Activated CD8-positive, alpha-beta T cell treated with anti-CD3 and anti-CD28 coated beads for 36 hours (primary cell): ENCODE measurements at places on chromosomes 1 and 21. TPM values are rescaled to one million over a fixed set of nuclear protein-coding genes. Genes with fewer than 3 reads are reported as not detected.

The VANGL2 gene
- 0.16 TPM for total RNA-seq

The GSTM5 gene
- 0.50 TPM for total RNA-seq

The SPRR2E gene
- not detected for total RNA-seq

The KCNK2 gene
- total RNA-seq: not detected

The CNTN2 gene
- total RNA-seq: not detected

The REN gene
- total RNA-seq: not detected

The AMIGO1 gene
- 1.3 TPM for total RNA-seq

The DDAH1 gene
- total RNA-seq: 0.07 TPM

The NGF gene
- not detected for total RNA-seq

The GART gene
- total RNA-seq: 232 TPM

The AMPD1 gene
- total RNA-seq: not detected

DNA sequence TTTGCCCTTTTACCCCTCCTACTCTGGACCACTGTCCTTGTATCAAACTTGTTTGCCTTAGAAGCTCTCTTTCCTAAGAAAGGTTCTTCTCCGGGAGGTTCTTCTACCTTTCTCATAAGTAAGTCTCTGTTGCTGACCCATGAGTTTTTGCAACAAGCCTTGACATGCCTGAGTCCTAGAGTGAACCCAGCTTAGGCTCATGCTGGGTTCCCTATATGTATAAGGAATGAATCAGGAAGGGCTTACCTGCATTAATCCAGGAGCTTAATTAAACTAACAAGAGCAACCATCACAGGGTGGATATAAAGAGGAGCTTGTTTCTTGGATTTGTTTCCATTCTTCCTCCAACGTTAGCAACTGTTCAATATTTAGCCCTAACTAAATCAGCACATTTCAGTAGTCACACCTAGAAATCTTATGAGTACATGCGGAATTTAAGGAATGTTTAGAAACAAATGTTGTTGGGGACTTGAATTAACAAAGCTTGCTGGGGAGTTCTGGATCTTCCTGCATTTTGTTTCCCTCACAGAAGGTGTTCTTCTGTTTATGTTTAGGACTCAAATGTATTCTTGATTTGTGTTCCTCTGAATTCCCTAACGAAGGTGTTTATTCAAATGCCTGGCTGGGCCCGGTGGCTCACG is 64.3 kb upstream of the RAB3GAP2 start:
- peaks cover 3% of the 10 kb centered on the region for H3K27me3 ChIP-seq
- H3K4me3 ChIP-seq: no peak overlapping the region
- no peaks in the 10 kb centered on the region for H3K36me3 ChIP-seq
- H3K4me1 ChIP-seq: no peaks in the 10 kb centered on the region

DNA sequence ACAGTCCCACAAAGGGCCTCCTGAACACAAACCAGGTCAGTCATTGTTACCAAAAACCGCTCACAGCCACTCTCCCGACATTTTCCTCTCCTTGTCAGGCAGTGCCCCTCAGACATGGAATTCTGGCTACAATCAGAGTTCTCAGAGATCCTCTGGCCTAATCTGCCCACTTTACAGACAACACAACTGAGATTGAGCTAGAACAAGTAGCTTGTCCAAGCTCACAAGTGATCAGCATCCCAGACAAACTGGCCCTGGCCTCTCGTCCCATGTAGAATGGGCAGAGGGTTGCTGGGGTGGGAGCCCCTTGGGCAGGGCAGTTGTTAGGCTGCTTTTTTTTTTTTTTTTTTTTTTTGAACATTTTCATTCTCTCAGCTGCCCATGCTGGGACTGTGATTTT is 57.2 kb downstream of the KCNN3 start:
- no peaks in the 10 kb centered on the region for H3K36me3 ChIP-seq
- no peaks in the 10 kb centered on the region for H3K27me3 ChIP-seq
- H3K4me1 ChIP-seq: peaks cover 18% of the 10 kb centered on the region
- DNase-seq: no peak
- no peak overlapping the region for H3K27ac ChIP-seq

DNA sequence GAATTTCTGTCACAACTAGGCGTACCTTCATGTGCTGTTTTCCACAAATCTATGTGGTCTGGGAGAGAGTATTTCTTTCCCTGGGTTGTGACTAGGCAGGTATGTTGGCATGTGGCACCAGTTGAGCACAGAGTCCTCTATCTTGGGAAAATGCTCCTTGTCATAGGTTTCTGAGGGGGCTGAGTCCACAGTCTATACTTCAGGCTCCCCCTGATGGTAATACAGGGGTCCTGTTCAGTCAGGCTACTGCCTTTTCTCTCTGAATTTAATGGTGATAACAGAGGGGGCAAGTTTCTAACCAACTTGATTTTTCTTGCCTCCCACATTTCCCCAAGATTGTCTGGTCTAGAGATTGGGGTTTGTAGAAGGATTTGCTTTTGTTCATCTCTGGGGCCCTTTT is 35.8 kb downstream of the VANGL1 start:
- no peaks in the 10 kb centered on the region for H3K27me3 ChIP-seq
- H3K4me1 ChIP-seq: no peaks in the 10 kb centered on the region
- H3K36me3 ChIP-seq: no peaks in the 10 kb centered on the region
- no peak overlapping the region for H3K4me3 ChIP-seq
- no peak for DNase-seq

- no peak for DNase-seq
- H3K27me3 ChIP-seq: no peaks in the 10 kb centered on the region
- H3K4me3 ChIP-seq: no peak overlapping the region
- H3K4me1 ChIP-seq: no peaks in the 10 kb centered on the region
- no peaks in the 10 kb centered on the region for H3K36me3 ChIP-seq
- no peak overlapping the region for H3K27ac ChIP-seq
Measured at GRCh38 chr1:47388030-47388890, 27.8 kb upstream of the FOXE3 start.

DNA sequence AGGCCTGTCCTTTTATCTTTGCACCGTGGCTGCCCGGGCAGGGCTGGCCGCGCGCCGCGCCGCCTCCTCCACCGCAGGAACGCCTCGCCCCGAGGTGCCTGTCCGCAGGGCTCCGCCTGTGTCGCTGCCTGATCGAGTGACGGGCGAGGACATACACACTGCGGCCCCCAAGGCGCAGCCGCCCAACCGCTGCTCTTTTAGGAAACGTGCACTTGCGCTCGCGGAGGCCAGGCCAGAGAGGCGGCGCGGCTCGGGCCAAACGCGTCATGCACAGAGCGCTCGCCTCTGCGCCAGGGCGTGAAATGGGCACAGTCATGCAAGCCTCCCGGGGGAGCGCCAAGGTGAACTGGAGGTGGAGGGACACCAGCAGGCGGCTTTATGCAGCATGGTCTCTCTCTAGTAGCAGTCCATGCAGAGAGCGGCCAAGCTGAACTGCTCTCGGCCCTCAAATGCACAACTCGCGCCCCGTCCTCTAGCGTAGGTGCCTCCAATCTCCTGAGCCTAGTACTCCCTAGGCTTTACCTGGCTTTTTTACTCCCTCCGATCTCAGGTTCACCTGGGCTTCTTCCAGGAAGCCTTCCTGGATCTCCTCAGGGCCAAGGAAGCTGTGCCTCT is 12.9 kb downstream of the TRABD2B start:
- no peak overlapping the region for H3K27ac ChIP-seq
- peaks cover 3% of the 10 kb centered on the region for H3K4me1 ChIP-seq

DNA sequence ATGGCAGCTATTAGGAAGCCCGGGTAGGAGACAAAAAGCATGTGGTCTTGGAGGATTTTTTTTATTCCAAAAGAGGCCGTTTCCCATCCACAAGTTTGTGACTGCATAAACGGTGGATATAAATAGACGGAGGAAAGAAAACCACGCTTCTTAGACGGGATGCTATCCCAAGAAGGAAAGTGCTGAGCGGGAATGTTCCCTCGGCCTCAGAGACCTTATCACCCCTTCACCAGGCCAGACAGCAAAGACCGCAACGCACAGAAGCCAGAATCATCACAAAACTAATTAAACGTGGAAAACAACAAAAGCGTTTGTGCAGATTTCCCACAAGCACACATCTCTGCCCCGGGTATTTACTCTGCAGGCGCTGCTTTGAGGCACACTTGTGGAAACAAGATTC is 43.2 kb downstream of the HLCS start:
- DNase-seq: no peak
- H3K4me1 ChIP-seq: peaks cover 18% of the 10 kb centered on the region
- peaks cover 5% of the 10 kb centered on the region for H3K36me3 ChIP-seq
- peak overlapping the region; percentile 72 for H3K27ac ChIP-seq

- peaks cover 50% of the 10 kb centered on the region for H3K27me3 ChIP-seq
- peaks cover 2% of the 10 kb centered on the region for H3K4me1 ChIP-seq
- no peak overlapping the region for H3K4me3 ChIP-seq
- H3K36me3 ChIP-seq: no peaks in the 10 kb centered on the region
- H3K27ac ChIP-seq: no peak overlapping the region
Measured at GRCh38 chr1:28813931-28814465, 2.0 kb downstream of the OPRD1 start.

GRCh38 chr1:1120866-1121591 is 5.1 kb upstream of the C1orf159 start:
- peaks cover 7% of the 10 kb centered on the region for H3K27me3 ChIP-seq
- DNase-seq: no peak
- no peak overlapping the region for H3K27ac ChIP-seq
- H3K36me3 ChIP-seq: no peaks in the 10 kb centered on the region
- H3K4me1 ChIP-seq: peaks cover 16% of the 10 kb centered on the region

DNA sequence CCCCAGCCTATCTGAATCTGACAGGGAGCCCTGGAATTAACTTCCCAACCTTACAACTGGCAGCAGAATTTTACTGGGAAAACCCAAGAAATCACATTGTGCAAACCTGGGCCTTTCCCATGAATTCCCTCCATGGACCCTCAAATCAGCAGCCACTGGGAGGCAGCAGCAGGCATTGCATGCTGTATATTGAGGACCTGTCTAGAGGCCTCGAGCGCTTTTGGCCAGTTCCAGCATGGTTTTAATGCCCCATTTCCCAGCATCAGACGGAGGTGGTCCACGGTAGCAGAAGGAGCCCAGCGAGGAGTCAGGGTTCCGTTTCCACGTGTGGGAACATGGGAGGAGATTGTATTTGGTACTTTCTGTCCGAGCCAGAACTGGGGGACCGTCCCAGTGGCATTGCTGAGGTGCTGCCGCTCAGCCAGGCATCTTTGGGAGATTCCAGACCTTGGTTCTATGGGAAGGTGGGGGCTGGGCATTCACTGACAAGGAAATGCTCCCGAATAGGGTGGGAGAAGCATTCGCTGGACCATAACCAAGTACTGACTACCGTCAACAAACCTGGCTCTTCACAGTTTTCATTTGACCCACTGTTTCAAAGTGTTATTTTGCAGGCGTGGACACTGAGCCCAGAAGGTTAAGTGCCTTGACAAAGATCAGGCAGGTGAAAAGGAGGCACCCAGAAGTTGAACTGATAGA is 15.9 kb downstream of the BMP8A start:
- peaks cover 10% of the 10 kb centered on the region for H3K4me1 ChIP-seq
- H3K36me3 ChIP-seq: no peaks in the 10 kb centered on the region
- DNase-seq: no peak
- no peak overlapping the region for H3K27ac ChIP-seq
- H3K27me3 ChIP-seq: peaks cover 3% of the 10 kb centered on the region

DNA sequence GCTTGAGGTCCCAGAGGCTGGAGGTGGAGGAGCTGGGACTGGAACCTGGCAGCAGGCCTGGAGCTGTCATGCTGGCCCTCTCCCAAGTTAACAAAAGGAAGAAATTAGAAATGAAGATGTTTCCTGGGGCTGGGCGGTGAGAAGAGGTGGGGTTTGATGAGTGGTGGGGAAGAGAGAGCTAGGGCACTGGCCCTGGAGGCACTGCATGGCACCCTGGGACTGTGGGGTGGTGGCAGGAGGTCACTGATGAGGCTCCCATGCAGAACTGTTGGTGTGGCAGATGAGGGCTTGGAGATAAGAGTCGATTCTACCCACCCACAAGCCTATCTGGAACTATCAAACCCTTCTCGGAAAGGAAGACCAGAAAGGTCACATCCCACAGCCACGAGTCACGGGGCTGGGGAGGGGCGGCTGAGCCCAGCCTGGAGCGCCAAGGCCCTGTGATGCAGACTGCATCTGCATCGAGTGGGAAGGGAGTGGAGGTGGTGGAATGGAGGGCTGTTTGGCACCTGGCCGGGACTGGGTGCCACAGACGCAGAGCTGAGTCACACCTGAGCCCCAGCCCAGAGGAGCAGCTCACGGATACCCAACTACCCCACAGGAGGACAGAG is 29.4 kb downstream of the MRPL37 start:
- peaks cover 31% of the 10 kb centered on the region for H3K4me1 ChIP-seq
- peak overlapping the region; percentile 69 for H3K27ac ChIP-seq
- peak; percentile 58 for DNase-seq

- H3K4me1 ChIP-seq: peaks cover 7% of the 10 kb centered on the region
- no peak for DNase-seq
- no peaks in the 10 kb centered on the region for H3K27me3 ChIP-seq
- H3K27ac ChIP-seq: no peak overlapping the region
Measured at GRCh38 chr1:93253516-93253915, 73.0 kb downstream of the CCDC18 start.

DNA sequence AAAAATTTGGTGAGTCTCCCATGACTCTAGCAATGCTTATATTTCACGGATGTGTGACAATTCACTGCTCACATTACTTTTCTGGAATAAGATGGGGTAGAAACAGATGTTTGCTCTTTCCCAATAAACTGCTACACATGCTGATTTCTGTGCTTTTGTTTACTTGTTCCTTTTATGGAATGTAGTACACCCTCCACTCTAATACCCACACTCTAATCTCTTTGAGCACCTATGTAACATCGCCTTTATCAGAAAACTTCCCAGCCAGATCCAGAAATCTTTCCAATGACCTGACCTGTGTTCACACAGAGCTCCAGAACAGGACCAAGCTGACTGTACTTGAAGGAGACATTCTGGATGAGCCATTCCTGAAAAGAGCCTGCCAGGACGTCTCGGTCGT is 4.2 kb downstream of the HSD3B2 start:
- DNase-seq: no peak
- no peak overlapping the region for H3K4me3 ChIP-seq
- H3K36me3 ChIP-seq: no peaks in the 10 kb centered on the region
- H3K4me1 ChIP-seq: no peaks in the 10 kb centered on the region
- H3K27ac ChIP-seq: no peak overlapping the region

DNA sequence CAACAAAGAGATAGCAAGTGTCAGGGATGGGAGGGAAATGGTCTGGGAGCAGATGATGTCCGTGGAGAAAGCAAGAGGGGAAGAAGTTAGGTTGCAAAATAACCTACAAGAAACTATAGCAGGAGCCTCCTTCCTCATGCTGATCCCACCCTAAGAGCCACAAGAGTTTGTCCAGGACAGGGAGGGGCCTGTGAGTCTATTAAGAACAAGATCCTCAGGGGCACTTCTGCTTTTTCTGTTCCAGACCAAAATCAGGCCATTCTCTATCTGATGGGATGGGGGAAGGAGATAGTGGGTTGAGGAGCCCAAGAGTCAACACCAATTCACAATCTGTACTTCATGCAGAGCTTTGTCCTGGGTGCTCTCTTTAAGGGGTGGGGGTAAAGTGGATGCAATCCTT is 7.7 kb upstream of the ATP1A4 start:
- no peaks in the 10 kb centered on the region for H3K36me3 ChIP-seq
- H3K4me1 ChIP-seq: no peaks in the 10 kb centered on the region
- peaks cover 9% of the 10 kb centered on the region for H3K27me3 ChIP-seq
- no peak overlapping the region for H3K4me3 ChIP-seq
- no peak for DNase-seq

- no peak for DNase-seq
- no peaks in the 10 kb centered on the region for H3K4me1 ChIP-seq
- no peak overlapping the region for H3K27ac ChIP-seq
- H3K36me3 ChIP-seq: no peaks in the 10 kb centered on the region
Measured at GRCh38 chr1:159473335-159473734, 33.8 kb downstream of the OR10J1 start.

GRCh38 chr1:3871451-3871805 is 14.2 kb downstream of the DFFB start:
- H3K27me3 ChIP-seq: no peaks in the 10 kb centered on the region
- H3K36me3 ChIP-seq: peaks cover 35% of the 10 kb centered on the region
- H3K4me3 ChIP-seq: no peak overlapping the region
- H3K27ac ChIP-seq: peak overlapping the region; percentile 7
- DNase-seq: no peak
